ENCODE measurements at places on chromosomes 6 and 20.

DNA sequence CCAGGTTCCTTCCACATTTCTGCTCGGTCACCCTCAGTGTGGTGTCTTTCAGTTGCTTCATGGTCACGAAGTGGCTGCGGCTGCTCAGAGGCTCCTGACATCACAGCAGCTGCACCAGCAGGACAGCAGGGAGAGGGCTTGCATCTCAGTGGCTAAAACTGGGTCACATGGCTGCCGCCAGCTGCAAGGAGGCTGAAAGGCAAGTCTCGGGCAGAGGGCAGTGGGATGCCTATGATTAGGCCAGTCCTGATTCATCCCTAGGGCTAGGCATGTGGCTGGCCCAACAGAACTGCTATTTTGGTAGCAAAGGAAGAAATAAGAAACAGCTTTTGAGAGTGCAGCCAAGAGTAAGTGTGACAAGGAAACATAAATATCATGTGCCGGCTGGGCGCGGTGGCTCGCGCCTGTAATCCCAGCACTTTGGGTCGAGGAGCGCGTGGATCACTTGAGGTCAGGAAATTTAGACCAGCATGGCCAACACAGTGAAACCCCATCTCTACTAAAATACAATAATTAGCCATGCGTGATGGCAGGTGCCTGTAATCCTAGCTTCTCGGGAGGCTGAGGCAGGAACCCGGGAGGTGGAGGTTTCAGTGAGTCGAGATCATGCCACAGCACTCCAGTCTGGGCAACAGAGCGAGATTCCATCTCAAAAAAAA lies 46.6 kb downstream of the RBM38 start:
- DNase-seq = no peak

DNA sequence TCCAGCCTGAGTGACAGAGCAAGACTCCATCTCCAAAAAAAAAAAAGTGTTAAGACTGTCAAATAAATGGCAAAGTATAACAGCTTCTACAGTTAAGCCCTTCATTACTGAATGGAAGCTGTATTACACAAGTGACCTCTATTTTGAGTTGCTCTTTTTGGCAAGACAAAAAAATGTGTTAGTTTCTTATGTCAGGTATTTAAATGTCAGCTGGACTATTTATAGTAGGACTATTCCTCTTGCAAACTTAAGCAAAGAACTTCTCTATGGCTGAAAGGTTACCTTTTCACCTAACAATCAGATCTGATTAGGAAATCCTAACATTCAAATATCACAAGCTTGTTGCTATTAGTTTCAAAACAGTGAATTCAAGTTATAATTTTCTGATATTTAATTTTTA lies 12.4 kb downstream of the UBE2V1 start:
- DNase-seq = no peak

DNA sequence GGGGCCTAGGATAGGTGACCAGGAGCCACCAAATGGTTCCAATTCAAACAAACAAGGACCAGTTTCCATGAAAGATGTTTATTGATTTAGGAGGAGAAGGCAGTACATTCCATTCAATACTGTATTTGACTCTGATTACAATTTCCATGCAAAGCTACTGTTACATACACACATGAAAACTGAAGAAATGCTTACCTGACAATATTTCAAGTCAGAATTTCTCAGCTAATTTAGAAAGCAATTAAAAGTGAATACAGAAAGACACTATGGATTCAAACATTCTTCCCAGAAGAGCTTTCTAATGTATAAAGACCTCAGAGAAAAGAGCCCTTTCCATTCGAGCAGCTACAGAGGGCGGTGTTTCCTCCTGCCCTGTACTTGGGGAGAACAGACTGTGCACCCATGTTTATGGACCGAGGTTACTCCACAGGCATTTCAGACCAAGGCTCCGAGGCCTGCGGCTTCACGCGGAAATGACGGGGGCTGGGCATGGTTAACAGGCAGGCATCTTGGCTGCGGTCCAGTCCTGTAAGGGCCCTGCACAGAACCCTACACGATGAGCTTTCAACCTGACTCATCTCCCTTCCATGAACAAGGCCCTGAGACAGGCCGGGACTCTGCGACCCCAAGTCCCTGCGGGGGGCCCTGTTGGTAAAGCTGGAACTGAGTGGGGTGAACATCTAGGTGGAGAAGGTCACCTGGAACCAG lies 25.7 kb upstream of the TCFL5 start:
- peak; percentile 98 for DNase-seq

DNA sequence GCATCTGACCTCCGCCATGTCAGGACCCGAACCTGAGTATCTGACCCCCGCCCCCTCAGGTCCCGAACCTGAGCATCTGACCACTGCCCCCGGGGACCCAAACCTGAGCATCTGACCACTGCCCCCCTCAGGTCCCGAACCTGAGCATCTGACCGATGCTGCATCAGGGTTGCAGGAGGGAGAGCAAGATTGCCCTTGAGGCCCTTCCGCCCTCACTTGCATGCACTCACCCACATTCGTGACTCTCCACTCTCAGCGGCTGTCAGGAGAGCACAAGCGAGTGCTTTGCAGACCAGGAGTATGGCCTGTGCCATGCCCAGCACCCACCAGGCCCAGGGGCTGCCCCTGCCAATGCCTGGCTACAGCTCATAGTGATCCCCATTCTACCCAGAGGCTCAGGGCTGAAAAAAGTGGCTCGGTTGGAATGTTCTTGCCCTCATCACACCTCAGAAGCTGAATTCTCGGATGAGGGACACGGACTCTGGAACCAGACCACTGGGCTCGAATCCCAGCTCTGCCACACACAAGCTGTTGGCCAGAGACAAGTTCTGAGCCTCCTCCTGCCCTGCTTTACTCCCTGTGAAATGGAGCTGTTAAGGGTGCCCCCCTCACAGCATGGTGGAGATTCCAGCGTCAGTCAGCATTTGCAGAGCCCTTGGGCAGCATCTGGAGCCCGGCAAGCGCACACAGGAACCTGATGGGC lies 82.1 kb downstream of the DLL1 start:
- DNase-seq = no peak

DNA sequence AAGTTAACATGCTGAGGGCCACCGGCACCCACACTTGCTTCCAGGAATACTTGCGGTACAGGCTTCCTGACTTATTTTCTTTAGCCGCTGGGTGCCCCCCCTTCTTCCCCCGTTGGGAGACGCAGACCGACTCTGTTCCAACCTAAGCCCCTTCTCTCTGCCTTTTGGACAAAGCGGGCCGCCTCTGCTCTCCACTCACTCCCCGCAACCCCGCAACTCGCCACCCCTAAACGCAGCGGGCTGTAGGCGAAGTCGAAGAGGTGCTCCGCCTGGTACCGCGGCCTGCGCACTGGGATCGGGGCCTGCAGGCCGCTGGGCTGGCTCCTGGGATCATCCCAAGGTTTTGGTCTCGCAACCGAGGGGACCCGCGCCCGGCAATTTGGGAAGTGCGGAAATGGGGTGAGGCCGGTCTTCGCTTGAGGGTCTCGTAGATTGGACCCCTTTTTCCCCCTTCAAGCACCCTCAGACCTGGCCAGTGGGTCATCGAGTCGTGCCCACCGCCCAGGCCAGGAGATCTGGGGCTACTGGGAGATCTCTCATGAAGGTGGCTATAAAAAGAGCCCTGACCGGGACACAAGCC lies 4.7 kb upstream of the FOXF2 start:
- no peak for DNase-seq

DNA sequence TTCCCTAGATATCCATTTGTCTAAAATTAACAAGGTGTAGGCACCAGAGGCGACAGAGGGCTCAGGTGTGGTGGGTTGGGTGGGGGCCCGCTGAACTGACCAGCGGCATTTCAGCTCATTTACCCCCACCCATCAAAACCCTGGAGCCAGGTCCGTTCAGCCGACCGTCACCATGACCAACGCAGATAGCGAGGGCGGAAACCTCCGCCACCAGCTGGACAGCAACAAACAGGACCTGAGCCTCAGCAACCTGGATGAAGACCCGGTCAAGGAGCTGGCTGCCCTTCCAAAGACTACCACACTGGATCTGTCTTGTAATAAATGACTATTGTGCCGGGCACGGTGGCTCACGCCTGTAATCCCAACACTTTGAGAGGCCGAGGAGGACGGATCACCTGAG lies 120.8 kb upstream of the LGSN start:
- no peak for DNase-seq
